Activated CD8-positive, alpha-beta memory T cell treated with anti-CD3 and anti-CD28 coated beads for 4 hours (primary cell): ENCODE measurements at places on chromosomes 16 and 17.

GRCh38 chr16:30974348-30974747 is 10.7 kb upstream of the HSD3B7 start:
- no peak for DNase-seq

DNA sequence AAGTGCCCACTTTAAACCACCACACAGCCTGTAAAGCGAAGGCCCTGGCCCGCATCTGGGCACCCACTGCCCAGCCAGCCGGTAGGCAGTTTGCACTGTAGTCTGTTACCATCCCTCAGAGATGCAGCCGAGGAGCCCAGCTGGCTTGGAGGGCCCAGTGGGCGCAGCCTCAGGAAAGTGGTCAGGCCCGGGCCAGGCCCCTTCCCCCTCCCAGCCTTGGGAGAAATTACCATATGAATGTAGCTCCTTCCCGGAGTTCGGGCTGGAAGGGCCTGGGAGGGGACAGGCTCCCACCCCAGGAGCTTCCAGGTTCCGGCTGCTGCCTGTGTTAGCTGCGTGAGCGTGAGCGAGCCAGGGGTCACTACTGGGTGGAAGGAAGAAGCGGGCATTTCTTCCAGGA is 325.4 kb downstream of the SEC14L1 start:
- DNase-seq: no peak

GRCh38 chr16:27217256-27217655 is 13.9 kb downstream of the KDM8 start:
- DNase-seq: no peak

GRCh38 chr17:82128287-82128686 is 30.3 kb upstream of the FASN start:
- no peak for DNase-seq

DNA sequence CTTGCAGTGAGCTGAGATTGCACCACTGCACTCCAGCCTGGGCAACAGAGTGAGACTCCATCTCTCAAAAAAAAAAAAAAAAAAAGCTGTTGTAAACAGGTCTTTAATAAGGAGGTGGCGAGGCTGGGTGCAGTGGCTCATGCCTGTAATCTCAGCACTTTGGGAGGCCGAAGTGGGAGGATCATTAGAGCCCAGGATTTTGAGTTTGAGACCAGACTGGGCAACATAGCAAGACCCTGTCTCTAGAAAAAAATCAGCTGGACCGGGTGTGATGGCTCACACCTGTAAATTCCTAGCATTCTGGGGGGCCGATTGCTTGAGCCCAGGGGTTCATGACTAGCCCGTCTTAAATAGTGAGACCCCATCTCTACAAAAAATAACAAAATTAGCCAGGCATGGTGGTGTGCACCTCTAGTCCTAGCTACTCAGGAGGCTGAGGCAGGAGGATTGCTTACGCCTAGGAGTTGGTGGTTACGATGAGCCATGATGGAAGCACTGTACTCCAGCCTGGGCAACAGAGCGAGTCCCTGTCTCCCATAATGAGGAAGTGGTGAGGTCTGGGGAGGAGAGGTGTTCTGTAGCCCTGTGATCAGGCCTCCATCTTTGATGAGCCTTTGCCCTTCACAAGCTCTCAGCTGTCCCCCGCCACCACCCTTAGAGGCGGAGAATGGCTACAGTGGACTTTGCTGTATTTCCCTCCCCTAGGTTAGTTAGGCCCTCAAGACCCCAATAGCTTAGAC is 36.2 kb downstream of the ZNF778 start:
- no peak for DNase-seq

- DNase-seq: no peak
Measured at GRCh38 chr17:49567104-49567521, 8.6 kb upstream of the NXPH3 start.

DNA sequence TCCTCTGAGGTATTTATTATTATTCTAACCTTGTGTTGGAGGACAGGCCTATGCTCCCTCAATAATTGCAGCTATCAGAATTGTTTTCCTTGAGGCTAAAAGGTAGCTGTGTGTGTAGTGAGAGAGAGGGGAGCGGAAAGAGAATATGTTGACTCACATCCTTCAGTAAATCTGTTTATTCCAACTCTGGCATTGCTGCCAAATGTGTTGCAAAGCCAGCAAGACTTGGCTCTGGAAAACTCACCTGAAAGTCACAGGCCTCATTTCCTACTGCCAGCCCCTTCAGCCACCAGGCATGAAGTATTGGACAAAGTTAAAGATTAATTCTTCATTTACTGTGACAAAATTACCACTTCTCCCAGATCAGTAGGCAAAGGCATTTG is 9.6 kb downstream of the CA10 start:
- no peak for DNase-seq

- no peak for DNase-seq
Measured at GRCh38 chr17:11742886-11743285, 144.6 kb downstream of the DNAH9 start.

DNA sequence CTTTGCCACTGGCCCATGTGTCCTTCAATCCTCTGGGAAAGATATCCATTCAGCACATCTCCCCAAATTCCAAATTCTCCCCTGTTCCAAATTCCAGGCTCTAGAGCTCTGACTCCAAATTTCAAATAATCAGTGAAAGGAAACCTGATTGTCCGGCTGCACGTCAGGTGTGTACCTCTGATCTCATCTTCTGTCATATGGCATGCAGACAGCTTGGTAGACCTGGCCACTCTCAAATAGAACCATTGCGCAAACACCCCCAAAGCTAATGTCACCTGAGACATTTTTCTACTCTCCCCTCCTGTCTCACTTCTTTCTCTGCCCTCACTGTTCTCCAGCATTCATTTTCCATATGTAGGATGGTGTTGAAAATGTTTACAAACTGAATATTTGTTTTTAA is 337.0 kb upstream of the DYNLRB2 start:
- no peak for DNase-seq

DNA sequence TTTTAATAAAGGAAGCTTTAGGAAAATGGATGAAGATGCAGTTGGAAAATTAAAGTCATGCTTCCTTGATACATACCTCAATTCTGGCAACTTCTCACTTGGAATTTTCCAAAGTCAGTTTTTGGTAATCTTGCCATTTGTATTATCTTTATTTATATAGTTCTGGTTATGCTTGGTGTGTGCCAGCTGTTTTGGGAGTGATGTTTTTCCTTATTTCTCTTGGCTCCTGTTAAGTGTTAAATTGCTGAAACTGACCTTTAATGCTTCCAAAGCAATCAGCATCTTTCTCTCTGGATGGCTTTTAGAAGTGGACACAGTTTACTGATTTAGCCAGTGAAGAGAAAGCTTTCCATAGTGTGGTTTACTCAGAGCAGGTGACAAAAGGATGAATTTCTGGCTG is 70.1 kb upstream of the HAS3 start:
- no peak for DNase-seq

- no peak for DNase-seq
Measured at GRCh38 chr17:83075270-83075880, 4.0 kb upstream of the METRNL start.

GRCh38 chr16:5820472-5820871 is 722.9 kb upstream of the EEF2KMT start:
- no peak for DNase-seq

DNA sequence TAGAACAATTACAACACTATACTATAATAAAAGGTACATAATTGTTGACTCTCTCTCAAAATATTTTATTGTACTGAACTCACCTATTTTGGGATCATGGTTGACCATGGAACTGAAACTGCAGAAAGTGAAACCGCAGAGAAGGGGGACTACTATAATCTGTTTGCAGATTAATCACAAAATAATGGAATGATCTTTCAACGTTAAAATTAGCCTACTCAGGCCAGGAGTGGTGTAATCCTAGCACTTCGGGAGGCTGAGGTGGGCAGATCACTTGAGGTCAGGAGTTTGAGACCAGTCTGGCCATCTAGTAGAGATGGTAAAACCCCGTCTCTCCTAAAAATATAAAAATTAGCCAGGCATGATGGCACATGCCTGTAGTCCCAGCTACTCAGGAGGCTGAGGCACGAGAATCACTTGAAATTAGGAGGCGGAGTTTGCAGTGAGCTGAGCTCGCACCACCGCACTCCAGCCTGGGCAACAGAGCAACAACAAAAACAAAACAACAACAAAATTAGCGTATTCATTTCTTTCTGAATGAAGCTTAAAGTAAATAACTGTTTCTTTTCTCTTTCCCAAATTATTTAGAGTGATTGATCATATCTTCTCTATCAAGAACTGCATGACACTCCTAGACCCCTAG is 45.6 kb downstream of the IKZF3 start:
- DNase-seq: no peak

- no peak for DNase-seq
Measured at GRCh38 chr17:78727057-78727456, 55.0 kb downstream of the CYTH1 start.

DNA sequence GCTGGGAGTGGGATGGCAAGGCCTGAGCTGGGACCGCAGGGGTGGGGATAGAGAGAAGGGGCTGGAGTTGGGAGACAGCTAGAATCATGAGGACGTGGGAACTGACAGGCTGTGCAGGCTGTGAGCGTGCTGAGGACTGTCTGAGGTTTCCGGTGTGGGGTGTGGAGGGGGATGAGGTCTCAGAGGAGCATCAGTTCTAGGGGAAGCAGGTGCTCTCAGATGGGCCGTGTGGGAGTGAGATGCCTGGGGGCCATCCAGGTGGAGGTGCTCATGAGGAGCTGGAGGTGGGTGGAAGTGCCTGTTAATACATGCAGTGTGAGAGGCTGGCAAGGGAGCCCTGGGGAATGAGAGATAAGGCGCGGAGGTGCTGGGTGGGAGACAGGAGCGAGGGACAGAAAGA is 27.2 kb downstream of the HASPIN start:
- no peak for DNase-seq

DNA sequence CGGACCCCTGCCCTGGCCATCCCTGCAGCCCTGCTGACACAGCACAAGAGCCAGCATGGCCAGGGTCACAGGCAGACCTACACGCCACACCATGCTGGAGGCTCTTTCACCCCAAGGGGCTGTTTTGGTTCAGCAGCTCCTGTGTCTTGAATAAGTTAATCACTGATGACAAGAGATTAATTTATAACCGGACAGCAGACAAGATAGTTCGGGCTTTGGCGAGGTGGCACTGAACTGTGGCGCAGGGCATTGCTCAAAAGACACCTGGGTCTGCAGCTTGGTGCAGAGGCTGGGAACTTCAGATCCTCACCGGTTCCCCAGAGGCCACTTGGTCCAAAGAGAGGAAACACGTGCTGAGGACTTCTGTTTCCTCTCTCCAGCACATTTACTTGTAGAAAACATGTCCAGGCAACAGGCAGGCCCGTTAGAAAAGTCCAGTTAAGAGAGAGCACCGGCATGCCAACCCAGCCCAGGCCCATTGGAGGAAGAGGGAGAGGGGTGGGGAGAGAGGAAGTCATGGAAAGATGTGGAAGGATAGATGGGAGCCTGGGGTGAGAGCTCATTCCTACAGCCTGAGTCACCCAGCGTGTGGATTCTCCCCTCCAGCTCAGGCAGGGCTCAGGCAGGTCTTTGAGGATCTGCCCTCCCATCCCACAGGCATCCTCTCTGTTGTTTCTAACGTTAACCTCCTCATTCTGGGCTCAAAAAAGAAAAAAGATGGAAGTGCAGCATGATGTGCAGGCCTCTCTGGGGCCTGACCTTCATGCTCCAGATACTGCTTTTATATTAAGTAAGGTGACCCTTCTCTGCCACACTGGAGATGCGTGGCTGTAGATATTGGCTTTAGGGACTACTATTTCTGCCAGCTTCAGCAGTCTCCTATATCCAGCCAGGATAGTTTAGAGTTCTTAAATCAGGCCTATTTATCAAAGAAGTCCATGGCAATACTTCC is 80.0 kb upstream of the HNF1B start:
- no peak for DNase-seq

DNA sequence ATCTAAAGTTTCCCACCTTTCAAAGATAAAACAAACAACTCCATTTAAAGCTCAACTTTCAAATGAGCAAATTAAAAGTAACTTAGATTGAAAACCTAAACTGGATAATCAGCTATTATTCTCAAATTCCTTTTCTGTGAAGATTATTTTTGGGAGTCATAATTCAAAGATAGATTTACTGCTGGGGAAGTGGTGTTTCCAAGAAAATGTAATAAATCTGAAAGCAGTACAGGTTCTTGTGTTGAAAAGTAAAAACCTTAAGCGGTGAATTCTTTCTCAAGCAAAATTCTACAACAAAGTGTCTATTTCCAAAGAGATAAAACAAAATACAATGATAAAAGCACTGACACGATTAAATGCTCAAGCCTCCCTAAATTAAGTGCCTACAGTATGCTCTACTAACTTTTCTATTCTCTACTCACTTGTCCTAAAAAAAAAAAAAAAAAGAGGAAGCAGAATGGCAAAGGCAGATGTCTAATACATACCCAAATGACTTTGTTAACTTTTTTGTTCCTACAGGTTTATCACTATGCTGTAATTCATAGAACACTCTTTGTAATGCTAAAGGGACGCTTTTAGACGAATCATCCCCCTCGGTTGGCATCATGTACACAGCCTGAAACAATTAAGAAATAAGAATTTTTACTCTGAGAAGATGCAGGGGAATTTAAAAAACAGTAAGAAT is 34.5 kb downstream of the LITAFD start:
- no peak for DNase-seq

DNA sequence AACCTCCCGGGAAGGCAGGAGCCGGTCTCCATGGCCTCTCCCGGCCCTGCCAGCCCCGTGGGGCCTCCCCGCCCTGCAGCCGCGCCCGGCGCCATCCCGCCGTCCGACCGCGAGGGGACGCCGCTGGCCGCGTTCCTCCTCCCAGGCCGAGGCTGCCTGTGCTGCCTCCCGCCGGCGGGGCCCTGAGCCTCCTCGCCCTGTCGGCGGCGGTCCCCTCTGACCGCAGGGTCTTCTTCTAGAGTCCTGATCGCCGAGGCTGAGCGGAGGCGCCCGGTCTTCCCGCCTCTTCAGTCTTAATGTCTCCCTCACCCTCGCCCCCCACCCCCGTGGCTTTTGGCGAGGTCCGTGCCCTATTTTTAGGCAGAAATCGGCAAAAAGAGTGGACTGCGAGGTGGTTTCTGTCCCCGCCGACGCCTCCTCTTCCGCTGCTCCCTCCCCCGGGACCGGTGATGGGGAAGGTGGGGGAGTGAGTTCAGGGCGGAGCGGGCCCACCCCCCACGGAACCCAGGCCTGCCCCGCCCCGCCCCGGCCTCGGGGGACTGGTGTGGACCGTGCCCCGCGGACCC is 794 bp upstream of the CPNE7 start:
- no peak for DNase-seq

DNA sequence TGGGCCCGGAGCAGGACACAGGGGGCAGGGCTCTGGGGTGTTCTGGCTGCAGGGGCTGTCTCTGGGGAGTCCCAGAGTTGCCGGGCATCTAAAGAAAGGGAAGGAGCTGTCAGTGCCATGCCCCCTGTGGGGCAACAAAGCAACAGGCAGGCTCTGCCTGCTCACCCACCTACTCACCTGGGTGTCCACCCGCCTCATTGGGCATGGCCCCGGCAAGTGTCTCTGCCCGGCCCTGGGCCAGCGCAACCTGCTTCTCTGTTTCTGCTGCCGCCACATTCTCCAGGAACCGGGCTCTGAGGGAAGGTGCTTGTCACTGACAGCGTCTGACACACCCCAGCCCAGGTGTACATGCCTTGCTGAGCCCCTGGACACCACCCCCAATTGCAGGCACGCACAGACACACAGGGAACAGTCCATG is 7.3 kb downstream of the TMEM208 start:
- no peak for DNase-seq

GRCh38 chr16:7548796-7549318 is 216.2 kb downstream of the RBFOX1 start:
- no peak for DNase-seq
